ENCODE measurements at places on chromosomes 6 and 20. TPM values are rescaled to one million over a fixed set of nuclear protein-coding genes. Genes with fewer than 3 reads are reported as not detected.

DNA sequence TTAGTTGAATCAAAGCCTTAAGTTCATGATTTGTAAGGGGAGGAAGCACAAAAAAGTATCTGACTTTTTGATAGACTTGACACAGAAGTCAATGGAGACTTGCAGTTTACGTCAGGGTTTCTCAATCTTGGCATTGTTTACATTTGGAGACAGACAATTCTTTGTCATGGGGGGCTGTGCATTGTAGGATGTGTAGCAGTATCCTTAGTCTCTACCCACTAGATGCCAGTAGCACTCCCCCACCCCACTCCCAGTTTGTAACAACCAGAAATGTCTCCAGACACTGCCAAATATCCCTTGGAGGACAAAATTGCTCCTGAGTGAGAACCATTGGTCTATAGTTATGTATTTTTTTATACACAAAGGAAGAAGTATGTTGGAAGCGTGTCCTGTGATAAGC lies 434.1 kb downstream of the RFPL4B start:
- no peaks in the 10 kb centered on the region for H3K36me3 ChIP-seq
- H3K27ac ChIP-seq, result no peak overlapping the region
- peak; percentile 25 for DNase-seq
- no peak overlapping the region for H3K4me3 ChIP-seq
- H3K4me1 ChIP-seq, result no peaks in the 10 kb centered on the region
- no peaks in the 10 kb centered on the region for H3K27me3 ChIP-seq

The BYSL gene
- total RNA-seq, result 14.3 TPM

GRCh38 chr6:35044145-35044745 lies 96.9 kb downstream of the TCP11 start:
- peaks cover 31% of the 10 kb centered on the region for H3K4me1 ChIP-seq
- no peak overlapping the region for H3K27ac ChIP-seq
- no peak for DNase-seq
- no peak overlapping the region for H3K4me3 ChIP-seq

DNA sequence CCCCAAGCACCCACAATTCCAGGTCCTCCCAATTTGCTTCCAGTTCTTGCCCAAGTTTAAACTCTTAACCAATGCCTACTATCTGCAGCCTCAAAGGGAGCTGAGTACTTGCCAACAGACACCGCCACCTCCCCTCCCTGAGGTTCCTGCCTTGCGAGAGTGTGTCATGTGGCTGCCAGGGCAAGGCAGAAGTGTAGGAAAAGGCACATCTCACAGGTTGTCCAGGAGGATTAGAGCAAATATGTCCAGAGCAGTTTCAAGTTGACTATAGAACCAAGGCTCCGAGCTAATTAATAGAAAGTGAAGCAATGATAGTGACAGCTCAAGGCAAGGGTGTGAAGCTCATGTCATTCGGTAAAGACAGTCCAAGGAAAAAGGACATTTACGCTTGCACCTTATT lies 127.8 kb downstream of the ATXN1 start:
- no peak for DNase-seq
- no peaks in the 10 kb centered on the region for H3K27me3 ChIP-seq
- no peak overlapping the region for H3K27ac ChIP-seq
- H3K36me3 ChIP-seq, result no peaks in the 10 kb centered on the region
- no peak overlapping the region for H3K4me3 ChIP-seq

DNA sequence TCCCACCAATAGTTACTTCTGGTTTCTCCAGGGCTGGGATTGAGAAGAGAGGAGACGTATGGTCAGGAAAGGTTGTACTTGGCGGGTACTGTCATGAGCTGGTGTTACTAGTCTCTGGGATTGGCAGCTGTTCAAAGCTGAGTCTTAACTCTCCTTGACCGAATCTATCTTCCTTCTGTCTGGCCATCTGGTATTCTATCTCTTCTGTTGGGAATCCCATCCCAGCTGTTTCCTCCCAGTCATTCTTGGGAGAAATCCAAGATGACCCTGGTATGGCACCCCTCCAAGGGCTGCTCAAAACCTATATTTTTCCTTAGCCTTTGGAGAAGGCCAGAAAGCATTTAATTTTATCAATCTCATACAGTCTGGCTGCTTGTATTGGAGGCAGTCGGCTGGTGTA lies 287.0 kb upstream of the CHD6 start:
- no peak overlapping the region for H3K4me3 ChIP-seq
- no peaks in the 10 kb centered on the region for H3K4me1 ChIP-seq
- no peaks in the 10 kb centered on the region for H3K36me3 ChIP-seq
- DNase-seq, result peak; percentile 27
- H3K27me3 ChIP-seq, result no peaks in the 10 kb centered on the region
